GM13976 (cell line): ENCODE measurements at places on chromosomes 7 and 10.
A peak's percentile ranks its signal among the peaks of the same experiment; 100 is the strongest.

DNA sequence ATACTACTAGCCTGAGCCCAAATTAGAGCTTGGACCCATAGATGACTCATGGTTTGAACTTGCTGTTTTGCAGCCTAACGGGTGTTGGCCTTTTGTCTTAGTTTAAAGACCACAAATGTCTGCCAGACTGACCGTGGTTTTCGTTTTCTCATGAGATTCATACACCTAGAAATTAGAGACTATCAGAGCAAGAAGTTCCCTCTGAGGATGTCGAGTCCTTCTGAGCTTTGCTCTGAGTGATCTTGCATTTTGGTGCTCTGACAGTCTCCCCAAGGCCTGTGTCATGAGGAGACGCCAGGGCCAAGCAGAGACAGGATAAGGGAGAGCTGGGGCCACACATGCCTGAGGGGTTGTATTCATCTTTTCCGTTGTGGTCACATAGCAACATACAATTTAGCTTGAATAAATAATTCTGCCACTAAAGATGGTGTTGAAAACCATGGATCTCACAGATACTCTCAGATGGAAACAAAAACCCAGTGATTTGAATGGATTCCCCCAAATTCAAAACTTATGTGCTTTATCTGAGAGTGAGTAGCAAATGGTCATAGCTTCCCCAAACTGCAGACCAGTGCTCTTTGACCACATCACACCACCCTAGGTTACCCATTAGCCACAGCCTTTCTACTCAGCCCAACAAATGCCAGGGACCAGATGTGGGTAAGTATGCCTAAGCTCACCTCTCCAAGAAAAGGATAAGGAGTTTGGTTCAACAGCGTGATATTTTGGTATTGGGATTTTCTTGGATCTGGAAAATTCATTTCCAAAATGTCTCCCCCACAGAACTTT is 762.0 kb upstream of the IGFBP3 start:
- DNase-seq = no peak

- DNase-seq = peak; percentile 49
Measured at GRCh38 chr7:20064974-20065862, 152.0 kb downstream of the MACC1 start.

DNA sequence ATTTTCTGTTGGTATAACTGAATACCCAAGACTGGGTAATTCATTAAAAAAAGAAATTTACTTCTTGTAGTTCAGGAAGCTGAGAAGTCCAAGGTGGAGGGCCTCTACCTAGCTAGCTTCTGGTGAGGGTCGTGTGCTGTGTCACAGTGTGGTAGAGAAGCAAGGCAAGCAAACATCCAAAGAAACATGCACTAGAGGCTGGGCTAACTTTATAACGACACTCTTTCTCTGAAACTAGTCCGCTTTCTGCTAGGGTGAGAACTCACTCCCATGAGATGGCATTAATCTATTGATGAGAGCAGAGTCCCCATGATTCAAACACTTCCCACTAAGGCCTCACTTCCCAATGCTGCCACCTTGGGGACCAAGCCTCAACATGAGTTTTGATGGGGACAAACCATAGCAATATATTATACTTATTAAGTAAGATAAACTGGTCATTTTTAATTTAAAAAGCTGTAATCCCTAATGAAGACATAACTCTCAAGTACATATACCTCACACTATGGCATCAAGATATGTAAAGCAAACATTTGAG is 50.8 kb downstream of the PHYHIPL start:
- DNase-seq = no peak

DNA sequence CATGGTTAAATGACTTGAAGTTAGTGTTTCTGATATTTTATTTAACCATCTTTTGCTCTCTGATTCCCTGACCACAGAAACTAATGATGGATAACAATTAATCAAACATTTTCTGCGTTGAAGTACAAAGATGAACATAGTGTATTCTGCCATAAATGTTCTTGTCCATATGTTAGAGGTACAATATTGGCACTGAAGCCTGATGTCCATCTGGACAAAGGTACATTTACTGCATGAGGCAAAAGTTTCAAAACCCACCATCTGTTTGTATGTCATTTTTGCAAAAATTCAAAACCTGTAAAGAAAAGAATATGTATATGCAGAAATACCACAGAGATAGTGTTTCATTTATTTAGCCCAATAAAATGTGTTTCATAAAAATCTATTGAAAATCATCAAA is 861.5 kb downstream of the ANKRD7 start:
- DNase-seq = no peak

DNA sequence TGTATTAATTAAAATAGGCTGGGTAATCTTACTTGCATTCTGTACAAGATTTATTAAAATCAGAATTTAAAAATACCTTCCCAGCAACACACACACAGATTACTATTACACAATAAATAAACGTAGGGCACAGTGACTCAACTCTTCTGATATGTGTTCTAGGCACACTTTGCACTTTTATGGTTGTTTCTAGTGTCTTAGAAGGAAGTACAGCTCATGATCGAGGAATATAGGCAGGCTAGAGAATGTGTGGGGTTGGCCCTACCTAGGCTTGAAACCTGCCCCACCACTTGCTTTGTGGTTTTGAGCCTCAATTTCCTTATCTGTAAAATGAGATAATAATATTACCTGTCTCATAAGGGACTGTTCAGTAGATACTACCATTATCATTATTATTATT is 30.5 kb downstream of the ARMC3 start:
- DNase-seq = no peak

DNA sequence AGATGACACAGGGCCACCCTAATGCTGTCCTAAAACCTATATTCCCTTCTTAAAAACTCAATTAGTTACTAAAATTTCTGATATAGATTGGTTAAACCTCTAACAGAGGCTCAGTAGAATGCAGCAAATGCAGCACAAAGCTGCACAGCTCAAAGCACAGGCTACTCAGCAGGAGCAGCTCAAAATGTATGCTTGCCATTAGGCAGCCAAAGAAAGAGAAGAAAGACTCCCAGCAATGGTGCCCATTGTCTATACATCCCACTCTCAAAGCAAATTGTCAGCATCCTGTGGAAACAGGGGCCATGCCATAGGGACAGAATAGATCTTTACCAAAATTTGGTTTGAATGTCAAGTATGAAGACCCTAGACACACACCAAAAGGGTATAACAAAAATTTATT is 73.5 kb downstream of the TFPI2 start:
- no peak for DNase-seq

GRCh38 chr10:102645388-102645740 is 1.1 kb downstream of the TRIM8 start:
- DNase-seq = no peak

- DNase-seq = no peak
Measured at GRCh38 chr7:4073052-4073451, 609.0 kb upstream of the FOXK1 start.

DNA sequence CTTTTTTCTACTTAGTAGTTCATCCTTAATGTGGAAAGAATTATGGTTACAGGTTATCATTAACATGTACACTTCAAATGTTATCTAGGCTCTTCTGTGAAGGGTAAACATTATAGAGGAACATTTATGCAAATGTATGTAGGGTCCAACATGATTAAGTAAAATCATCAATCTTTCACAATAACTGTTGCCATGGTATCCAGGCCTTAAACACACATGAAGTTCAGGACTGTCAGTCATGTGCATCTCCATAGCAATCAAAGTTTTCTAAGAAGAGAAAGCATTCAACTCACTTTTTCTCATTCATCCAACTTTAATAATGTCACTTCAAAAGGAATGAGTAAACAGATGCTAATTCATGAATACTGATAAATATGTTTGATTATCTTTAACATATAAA is 83.6 kb downstream of the DNAJC1 start:
- no peak for DNase-seq

DNA sequence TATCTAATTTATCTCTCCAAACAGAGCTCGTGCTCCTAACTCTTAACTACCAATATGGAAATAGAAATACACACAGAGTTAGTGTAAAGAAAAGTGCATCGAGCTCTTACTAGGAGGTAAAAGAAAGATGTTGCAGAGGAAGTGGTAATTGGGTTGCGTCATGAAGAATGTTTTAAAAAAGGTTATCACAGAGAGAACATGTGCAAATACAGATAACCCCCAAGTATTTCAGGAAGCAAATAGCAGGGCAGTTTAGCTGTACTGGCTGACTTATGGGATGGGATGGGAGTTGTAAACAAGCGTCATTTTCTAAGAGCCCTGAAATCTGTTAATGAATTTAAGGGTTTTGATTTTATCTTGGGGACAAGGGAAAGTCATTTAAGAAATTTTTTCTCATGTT is 153.9 kb downstream of the AGMO start:
- no peak for DNase-seq

- DNase-seq = no peak
Measured at GRCh38 chr7:4692055-4692454, 10.0 kb downstream of the FOXK1 start.

GRCh38 chr7:15684111-15684800 is 2.2 kb downstream of the MEOX2 start:
- no peak for DNase-seq

DNA sequence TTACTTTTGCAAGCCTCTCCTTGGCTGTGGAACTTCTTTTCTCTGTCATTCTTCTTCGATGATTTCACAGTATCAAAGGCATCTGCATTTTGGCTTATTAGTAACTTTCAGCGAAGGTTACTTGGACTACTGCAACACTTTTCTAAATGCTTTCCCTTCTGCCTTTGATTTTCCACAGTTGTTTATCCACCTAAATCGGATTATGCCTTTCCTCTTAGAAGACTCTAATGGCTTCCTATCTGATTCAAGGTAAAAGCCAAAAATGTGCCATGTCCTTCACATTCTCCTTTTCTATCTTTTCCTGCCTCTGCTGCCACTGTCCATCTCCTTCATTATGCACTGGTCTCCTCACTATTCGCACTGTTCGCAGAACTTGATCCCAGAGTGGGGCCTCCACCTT is 1606.3 kb upstream of the LRRTM3 start:
- DNase-seq = no peak
